Testis (tissue), 5 donors: ENCODE measurements at places on chromosomes 5 and 9.

GRCh38 chr5:150122158-150122510, 33.5 kb downstream of the PDGFRB start:
- H3K27ac ChIP-seq: no peak overlapping the region
- no peak for DNase-seq
- H3K4me3 ChIP-seq: no peak overlapping the region
- H3K27me3 ChIP-seq: no peaks in the 10 kb centered on the region
- H3K36me3 ChIP-seq: no peaks in the 10 kb centered on the region

DNA sequence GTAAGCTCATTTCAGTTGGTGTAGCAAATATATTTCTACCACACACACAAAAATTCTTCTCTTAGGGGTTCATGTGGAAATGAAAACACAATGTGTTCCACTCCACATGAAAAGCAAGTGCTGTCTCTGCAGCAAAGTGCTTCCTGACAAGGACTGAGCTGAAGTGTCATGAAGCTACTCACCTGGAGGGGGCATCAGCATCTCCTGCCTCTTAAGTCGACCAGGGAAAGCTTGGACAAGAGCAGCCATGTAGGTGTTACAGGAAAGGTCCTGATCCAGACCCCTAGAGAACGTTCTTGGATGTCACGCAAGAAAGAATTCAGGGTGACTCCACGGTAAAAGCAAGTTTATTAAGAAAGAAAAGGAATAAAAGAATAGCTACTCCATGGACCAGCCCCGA, 62.8 kb downstream of the SV2C start:
- no peaks in the 10 kb centered on the region for H3K27me3 ChIP-seq
- no peaks in the 10 kb centered on the region for H3K36me3 ChIP-seq
- H3K4me1 ChIP-seq: no peaks in the 10 kb centered on the region
- DNase-seq: no peak
- no peak overlapping the region for H3K4me3 ChIP-seq

GRCh38 chr5:14353726-14354474, 210.8 kb downstream of the TRIO start:
- H3K4me1 ChIP-seq: peaks cover 6% of the 10 kb centered on the region
- H3K27me3 ChIP-seq: no peaks in the 10 kb centered on the region
- H3K27ac ChIP-seq: no peak overlapping the region
- H3K4me3 ChIP-seq: no peak overlapping the region
- DNase-seq: no peak
- no peaks in the 10 kb centered on the region for H3K36me3 ChIP-seq

DNA sequence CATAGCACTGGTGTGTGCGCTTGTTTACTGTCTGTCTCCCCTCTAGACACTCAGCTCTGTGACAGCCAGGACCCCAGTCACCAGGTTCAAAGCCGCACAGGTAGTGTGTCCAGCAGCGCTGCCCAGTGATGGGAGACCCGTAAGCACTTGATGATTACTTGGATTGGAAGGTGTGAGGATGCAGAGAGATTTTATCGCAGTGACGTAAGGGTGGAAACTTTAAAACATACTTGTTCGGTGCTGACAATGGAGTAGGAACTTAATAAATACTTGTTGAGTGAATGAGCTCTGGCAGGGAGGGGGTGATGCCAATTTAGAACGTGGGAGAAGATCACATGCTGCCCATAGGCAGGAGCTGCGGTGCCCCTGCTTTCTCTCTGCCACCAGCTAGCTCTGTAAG, 99.2 kb upstream of the PITX1 start:
- H3K27me3 ChIP-seq: no peaks in the 10 kb centered on the region
- DNase-seq: no peak
- H3K36me3 ChIP-seq: no peaks in the 10 kb centered on the region
- no peak overlapping the region for H3K4me3 ChIP-seq

- H3K27me3 ChIP-seq: no peaks in the 10 kb centered on the region
- peak overlapping the region; percentile 82 for H3K27ac ChIP-seq
- DNase-seq: no peak
- peaks cover 14% of the 10 kb centered on the region for H3K4me1 ChIP-seq
- H3K4me3 ChIP-seq: peak overlapping the region; percentile 95
- H3K36me3 ChIP-seq: no peaks in the 10 kb centered on the region
Observed at GRCh38 chr5:123511290-123511647, 708 bp upstream of the CSNK1G3 start.

DNA sequence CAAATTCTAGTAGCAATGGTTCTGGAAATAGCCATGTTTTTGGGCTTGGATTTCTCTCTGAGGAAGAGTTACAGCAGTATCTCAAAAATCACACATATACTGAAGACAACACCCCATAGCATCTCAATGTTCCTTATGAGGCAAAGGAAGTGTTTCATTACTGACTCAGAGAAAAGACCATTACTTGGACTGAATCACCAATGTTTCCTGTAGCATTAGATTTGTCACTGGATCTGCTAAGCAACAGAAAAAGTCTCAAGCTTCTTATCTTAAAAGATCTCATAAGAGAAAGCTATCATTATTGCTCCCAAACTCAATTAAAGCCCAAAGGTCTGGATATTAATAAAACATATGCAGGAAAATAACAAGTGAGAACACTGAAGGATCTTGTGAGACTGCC, 272.4 kb downstream of the ADAMTS6 start:
- H3K27me3 ChIP-seq: no peaks in the 10 kb centered on the region
- no peak overlapping the region for H3K4me3 ChIP-seq
- H3K36me3 ChIP-seq: no peaks in the 10 kb centered on the region
- H3K4me1 ChIP-seq: no peaks in the 10 kb centered on the region
- no peak overlapping the region for H3K27ac ChIP-seq
